Cortex of kidney (tissue), 1 donor: ENCODE measurements at places on chromosomes 4 and X.

GRCh38 chr4:181690498-181690897 lies 552.7 kb upstream of the TENM3 start:
- no peak for DNase-seq

DNA sequence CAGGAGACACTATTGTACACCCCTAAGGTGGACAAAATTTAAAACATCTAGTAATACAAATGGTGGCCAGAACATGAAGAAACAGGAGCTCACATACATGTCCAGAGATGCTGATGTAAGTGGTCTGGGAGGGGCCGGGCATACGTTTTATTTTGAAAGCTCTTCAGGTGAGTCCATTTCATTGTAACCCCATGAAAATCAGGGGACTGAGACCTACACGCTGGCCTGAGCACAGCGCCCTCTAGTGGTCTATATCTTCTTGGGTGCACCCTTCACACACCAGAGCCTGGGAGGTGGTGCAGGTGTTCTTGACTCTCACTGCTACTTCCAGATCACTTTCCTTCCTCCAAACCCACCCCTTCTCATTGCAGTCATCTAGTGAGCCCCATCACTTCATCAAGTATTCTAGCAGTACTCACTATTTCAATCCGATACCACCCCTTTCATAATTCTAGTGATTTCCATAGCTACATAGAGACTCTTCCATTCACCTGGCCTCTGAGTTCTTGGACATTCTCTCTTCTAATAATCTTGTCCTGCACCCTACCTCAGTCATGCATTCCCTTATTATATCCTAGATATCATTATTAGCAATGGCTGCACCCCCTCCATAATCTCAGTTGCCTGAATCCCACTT lies 4.3 kb upstream of the TLR6 start:
- DNase-seq, result no peak

DNA sequence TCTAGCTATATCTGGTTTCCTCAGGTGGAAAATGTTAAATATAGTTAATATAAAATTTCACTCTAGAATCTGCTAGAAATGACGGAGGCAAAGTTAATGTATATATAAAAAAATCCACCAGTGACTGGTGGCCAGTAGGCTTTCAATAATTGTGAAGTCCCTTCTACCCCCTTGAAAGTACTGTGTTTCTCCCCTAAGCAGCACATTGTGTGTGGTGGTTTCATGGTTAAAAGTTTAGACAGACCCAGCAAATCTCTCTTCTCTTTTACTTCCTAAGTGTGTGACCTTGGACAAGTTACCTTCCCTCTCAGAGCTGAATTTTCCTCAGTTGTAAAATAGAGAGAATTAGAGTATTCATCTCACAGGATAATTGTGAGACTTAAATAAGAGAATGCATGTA lies 600 bp upstream of the HEPH start:
- DNase-seq, result no peak

GRCh38 chrX:119045884-119046283 lies 26.9 kb upstream of the CT47C1 start:
- DNase-seq, result no peak

GRCh38 chrX:74525116-74525515 lies 89.3 kb downstream of the RLIM start:
- DNase-seq, result no peak

GRCh38 chrX:46929439-46930261 lies 17.4 kb downstream of the JADE3 start:
- no peak for DNase-seq

DNA sequence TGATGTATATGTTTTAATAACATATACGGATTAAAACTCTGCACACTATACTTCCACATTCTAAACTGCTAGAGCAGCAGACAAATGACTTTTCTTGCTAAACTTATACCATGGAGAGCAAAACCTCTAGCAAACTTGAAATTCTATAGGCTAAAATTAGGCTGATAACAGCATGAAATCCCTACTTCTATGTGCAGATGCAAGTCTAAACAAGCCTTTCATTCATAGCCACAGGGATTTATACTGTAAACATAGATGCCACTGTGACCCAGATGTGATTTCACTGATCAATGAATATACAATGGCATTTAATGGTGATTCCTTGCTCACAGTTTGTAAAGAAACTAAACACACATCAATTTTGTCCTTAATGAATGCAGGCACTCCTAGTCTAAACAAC lies 151.0 kb downstream of the ANTXR2 start:
- no peak for DNase-seq

DNA sequence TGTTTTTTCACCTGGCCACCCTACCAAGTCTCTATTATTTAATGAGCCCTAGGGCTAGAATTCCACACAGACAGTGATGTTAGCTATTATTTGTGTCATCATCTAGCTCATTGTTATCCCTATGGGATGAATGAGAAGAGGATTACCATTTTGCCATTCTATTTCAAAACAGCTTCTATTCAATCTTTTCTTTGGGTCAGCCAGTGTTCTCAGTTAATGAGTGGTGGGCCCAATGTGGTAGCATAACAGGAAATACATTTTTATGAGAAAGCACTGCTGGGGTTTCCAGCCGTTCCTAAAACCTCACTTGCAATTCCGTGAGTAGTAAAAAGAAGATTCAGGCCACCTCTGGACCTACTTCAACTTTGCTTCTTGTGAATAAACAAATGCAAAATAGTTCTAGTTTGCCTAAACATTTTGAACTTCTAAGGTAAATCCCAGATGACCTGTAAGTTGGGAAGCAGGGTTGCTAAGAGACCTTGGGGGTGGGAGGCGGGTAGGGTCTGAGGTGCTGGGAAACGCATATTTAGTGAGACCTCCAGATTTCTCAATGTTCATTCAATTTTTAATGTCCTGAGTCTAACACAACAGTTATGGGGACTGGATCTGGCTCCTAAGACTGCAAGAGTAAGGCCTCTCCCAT lies 24.8 kb upstream of the CYP2U1 start:
- DNase-seq, result no peak

DNA sequence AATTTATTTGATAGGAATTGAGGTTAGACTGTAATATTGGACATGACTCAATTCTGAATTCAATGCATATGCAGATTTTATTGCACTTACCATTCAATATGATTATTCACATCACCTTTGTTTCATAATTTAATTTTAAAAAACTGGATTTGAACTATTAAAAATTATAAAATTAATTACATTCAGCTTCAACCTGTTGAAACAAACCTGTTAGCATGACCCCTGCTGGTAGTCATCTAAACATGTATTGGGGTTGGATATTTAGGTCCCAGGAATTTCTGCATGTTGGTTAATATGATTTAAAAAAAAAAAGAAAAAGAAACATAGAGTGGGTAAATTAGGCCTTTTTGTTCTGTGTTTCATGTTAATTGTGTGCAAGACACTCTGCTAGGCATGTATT lies 85.9 kb downstream of the ARSJ start:
- no peak for DNase-seq

DNA sequence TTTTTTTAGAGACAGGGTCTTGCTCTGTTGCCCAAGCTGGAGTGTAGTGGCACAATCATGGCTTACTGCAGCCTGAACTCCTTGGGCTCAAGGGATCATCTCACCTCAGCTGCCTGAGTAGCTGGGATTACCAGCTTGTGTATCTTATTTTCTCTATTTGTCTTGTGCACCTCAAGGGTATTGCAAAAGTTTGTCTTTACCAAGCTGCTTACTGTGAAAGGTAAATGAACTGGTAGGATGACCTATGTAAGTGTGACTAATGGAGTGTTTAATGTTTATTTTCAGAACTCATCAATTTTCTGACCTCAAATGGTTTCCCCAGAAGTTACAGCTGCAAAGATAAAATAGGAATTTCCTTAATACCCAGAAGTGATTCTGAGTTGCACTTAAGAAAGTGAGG lies 5.3 kb upstream of the FGA start:
- no peak for DNase-seq

DNA sequence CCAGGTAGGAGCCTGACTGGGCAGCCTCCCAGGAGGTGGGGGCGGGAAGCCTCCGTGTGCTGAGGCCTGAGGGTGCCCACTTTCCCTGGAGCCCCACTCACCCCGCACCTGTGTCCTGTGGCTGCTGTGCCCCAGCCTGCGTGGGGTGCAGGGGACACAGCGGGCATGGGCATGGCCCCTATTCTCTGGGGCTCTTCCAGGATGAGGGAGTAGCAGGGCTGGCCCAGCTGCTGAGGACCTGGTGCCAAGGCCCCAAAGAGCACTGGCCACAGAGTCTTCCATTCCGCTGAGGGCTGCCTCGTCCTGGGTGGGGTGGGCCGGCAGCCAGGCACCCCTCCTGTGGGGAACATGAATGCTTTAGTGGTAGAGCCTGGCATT lies 51.7 kb upstream of the SORCS2 start:
- DNase-seq, result no peak

DNA sequence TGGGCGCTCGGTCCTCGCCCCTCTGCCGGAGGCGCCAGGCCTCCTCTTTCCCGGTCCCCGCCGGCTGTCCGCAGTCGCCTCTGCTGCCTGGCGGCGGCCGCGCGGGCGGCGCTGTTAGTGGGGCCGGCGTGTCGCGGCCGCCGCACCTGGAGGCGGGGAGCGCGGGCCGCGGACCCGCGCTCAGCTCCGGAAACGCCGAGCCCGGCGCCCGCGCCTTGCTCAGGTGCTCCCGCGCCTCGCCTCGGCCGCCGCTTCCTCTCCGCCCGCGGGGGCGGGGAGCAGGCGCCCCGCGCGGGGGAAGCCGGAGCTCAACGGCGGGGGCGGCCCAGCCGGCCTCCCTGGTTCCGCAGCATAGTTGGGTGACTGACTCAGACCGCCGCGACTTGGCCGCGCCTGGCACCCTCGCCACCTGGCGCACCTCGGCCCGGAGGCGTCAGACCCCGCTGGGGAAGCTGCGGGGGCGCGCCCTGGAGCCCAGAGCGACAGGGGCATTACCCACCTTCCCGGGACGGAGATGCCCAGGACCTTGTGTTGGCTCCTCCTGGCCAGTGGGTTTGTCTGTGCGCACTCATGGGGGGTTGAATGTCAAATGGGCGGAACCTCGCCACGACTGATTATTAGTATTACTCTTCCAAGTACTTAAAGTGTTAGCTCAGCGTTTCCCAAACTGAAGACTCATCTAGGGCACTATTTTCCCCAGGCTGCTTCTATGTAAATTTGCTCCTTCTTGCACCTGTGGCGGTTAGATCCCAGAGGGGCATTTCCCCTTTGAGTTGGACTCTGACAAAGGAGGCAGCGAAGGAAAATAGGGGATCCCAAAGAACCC lies at the start of gene ARAP2:
Gene ARAP2 (minus strand): TSS at position 258 of the 826 bp plus-strand sequence. CDS start 15,028 bp downstream, outside the sequence.
- peak; percentile 10 for DNase-seq

DNA sequence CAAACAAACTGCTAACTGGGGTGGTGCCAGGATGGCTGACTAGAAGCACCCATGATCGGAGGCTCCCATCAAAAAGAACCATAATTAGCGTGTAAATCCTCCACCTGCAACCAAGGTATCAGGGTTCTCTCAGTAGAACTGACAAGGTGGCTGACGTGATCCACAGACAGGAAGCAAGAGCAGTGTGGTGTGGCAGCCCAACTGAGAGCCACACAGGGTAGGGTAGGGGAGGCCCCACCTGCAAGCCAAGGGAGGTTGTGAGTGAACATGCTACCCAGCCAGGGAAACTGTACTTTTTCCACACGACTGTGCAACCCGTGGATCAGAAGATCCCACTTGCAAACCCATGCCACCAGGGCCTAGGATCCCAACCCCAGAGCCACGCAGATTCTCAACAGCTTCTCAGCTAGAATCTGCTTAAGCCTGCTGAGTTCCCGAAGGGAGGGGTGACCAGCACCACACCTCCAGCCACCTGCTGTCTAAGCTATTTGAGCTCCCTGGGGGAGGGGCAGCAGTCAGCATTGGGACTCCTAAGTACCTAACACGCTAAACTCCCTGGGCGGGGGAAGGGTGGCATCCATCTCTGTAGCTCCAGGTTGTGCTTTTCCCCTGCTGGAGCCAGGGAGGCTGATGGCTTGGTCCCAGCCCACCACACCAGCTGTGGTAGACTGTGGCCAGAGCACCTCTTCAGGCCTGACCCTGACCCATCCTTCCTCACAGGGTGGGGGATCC lies 425.1 kb downstream of the GPM6A start:
- no peak for DNase-seq

- no peak for DNase-seq
Observed at GRCh38 chr4:121181493-121181892, 17.4 kb upstream of the TNIP3 start.

DNA sequence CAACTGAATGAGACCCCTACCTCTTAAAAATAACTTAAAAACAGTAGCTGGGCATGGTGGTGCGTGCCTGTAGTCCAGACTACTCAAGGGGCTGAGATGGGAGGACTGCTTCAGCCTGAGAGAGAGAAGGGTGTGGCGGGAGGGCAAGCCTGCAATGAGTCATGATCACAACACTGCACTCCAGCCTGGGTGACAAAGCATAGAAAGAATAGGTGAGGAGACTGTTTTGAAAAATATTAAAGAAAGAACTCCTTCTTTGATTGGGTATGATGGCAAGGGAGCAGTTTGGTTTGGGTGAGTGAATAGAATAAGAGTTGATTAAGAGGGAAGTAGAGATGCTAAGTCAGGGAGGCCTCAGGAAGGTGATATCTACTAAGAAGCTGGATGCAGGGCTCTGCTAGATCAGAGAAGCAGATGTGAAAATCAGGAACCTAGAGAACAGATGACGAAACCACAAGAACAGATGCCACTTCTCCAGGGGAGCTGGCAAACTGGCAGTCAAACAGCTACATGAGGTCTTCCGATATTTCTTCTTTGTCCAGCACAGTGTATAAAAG lies 318.6 kb downstream of the OPHN1 start:
- no peak for DNase-seq

- DNase-seq, result no peak
Observed at GRCh38 chrX:133249266-133250058, 31.3 kb upstream of the TFDP3 start.

GRCh38 chrX:53481093-53481492 lies 46.9 kb upstream of the HSD17B10 start:
- DNase-seq, result no peak

GRCh38 chrX:20664131-20664530 lies 397.4 kb upstream of the RPS6KA3 start:
- no peak for DNase-seq

GRCh38 chrX:109774136-109774535 lies 41.1 kb upstream of the ACSL4 start:
- no peak for DNase-seq

DNA sequence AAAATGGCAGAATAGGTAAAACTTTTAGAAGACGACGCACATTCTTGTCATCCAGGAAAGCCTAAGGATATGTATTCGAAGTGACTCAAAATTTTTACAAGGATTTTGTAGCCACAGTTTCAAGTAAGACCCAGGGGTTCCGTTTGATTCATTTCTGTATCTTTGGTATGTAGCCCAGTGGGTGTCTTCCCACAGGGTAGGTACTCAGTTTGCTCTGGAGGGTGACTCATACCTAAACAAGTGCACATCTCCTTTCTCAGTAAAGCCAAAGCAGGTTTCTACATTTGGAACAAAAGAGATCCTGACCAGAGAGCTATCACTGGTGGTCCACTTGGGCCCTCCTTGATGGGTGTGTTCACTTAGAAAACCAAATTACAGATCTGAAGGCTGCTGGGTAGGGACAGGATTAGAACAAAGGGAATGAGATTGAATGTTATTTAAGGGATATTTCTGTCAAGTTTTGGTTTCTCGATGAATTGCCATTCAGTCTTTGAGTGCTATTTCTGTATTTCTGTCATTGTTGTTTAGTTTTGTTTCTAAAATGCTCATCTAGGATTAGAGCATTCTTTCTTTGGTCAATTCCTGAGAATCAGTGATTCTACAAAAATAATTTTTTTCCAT lies 56.1 kb downstream of the PLS3 start:
- no peak for DNase-seq

- DNase-seq, result no peak
Observed at GRCh38 chr4:65083076-65083475, 587.2 kb downstream of the EPHA5 start.
